ENCODE measurements at places on chromosomes 13 and 19.

DNA sequence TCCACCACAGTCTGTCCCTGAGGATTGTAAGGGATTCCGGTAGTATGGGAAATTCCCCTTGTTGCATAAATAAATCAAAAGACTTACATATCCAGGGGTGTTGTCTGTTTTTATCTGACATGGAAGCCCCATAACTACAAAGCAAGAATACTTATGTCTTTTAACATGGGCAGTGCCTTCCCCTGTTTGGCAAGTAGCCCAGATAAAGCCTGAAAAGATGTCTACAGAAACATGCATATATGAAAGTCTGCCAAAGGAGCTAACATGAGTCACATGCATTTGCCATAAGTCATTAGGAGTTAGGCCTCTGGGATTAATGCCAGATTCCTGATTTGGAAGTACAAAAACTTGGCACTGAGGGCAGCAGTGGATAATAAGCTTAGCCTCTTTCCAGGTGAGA is 62.1 kb downstream of the ZNF737 start:
- no peak for DNase-seq

- DNase-seq = no peak
These were observed 4.2 kb downstream of the TTC9B start for GRCh38 chr19:40213882-40214570.

DNA sequence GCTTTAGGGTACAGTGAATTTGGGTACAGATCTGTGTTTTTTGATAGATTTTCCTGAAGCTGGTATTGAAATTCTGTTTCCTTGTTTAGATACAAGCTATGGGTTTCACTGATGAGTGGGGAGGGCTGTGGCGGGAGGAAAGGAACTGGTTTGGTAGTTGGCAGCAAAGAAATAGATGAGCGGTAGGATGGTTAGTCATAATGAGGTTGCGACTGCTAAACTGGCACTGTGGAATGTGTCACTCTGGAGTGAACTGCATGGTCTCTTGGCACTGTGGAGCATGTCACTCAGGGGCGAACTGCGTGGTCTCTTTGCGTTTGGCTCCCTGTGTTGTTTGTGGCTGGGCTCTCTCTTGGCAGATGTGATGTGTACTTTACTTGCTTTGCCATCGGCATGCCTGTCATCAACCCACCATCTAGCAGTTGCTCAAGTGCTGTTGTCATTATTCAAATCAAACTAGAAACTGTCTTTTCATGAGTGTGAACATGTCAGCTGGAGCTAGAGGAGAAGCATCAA is 82.1 kb downstream of the ATP8A2 start:
- DNase-seq = no peak

GRCh38 chr19:15595069-15595468 is 19.9 kb upstream of the CYP4F8 start:
- no peak for DNase-seq

DNA sequence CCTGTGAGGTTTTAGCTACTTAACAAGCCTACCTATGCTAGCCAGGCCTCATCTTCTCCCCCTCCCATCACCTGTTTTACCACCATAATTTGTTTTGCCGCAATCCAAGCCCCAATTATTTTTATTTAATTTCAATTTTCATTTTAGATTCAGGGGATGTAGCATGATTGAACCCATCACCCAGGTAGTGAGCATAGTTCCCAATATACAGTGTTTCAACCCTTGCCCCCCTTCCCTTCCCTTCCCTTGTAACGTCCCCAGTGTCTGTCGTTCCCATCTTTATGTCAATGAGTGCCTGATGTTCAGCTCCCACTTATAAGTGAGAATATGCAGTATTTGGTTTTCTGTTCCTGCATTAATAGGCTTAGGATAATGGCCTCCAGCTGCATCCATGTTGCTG is 885.0 kb downstream of the UQCRFS1 start:
- DNase-seq = no peak

- no peak for DNase-seq
These were observed 15.5 kb downstream of the NFIC start for GRCh38 chr19:3381701-3382372.

GRCh38 chr13:30169442-30169841 is 137.9 kb downstream of the KATNAL1 start:
- no peak for DNase-seq

DNA sequence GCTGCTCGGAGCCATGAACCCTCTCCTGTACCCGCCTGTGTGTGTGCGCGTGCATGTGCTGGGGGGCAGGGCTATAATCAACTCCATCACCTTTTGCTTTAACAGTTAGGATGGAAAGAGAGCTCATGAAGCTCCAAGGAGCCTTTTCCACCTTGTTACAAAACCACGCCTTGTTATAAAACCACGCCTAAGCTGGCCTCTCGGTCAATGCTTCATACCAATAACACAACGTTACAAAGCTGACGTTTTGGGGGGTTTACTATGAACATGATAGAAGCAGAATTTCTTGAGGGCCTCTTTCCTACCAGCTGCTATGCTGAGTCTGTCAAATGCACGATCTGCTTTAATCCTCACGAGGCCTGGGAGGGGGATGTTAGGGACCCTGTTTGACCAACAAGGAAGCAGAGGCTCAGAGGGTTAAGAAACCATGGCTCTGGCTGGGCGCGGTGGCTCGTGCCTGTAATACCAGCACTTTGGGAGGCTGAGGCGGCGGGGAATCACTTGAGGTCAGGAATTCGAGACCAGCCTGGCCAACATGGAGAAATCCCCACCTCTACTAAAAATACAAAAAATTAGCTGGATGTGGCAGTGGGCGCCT is 11.9 kb downstream of the CAPS start:
- DNase-seq = no peak

DNA sequence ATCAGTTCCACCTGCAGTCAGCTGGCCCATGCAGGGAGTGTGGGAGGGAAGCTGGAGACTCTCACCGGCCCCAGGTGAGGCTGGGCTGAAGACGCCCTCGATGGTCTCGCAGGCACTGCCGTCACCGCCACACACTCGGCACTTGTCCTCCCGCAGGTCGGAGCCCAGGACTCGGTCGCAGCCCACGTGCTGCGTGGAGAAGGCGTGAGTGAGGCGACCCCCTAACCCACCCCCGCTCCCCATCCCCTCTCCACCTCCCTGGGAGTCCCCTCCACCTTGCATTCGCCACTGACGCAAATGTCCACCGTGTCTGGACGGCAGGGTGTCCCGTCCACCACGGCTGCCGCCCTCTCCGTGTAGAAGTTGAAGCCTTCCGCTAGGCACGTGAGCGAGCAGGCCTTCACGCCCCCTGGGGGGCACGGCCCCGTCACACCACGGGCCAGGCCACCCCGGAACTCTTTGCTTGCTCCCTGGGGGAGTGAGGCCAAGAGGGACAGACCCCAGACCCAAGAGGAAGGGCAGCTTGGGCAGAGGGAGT is 12.0 kb upstream of the MYO1F start:
- no peak for DNase-seq

- DNase-seq = no peak
These were observed 27.4 kb upstream of the DCLK1 start for GRCh38 chr13:36158611-36159010.

DNA sequence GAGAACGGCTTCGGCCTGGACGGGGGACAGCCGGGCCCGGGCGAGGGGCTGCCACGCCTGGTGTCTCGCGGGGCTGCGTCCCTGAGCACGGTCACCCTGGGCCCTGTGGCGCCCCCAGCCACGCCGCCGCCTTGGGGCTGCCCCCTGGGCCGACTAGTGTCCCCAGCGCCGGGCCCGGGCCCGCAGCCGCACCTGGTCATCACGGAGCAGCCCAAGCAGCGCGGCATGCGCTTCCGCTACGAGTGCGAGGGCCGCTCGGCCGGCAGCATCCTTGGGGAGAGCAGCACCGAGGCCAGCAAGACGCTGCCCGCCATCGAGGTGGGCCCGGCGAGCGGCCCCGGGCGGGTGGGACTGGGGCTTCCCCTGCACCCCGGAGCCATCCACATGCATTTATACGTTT is 10.7 kb downstream of the RELB start:
- DNase-seq = no peak

- no peak for DNase-seq
These were observed 29.0 kb downstream of the URI1 start for GRCh38 chr19:29971002-29971401.

DNA sequence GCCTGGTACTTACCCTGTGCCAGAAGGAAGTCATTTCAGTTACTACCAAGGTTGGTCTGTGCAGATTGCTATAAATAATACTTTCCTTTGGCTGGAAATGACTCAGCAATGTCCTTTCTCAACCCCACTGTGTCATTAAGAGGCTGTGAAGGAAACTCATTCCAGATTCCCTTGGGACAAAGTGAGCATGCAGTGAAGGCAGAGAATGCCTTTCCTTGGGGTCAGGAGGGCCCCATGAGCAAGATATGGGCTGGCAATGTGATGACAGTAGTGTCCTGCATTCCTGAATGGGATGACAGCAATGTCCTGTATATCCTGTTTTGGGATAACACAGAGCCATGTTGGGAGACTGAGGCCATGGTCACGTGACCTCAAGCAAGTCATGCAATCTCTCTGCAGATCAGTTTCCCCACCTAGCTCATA is 213.1 kb upstream of the TMTC4 start:
- no peak for DNase-seq

DNA sequence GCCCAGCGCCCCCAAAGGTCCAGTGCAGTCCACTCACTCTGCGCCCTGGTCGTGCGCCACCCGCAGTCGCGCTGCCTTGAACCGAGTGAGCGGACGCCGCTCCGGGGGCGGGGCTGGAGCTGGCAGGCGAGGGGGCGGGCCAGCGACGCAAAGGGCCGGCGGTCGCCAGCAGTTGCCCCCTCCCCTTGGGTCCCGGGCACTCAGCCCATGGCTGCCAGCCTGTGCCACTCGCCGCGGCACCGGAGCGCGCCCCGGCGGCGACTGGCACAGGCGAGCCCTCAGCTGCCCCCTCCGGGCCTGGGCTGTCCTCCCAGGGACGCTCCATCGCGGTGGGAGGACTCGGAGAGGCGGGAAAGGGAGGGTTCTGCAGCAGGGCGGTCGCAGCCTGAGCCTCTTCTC is at the start of gene S1PR5:
TSS of gene S1PR5 (minus strand) at position 87 of the 399 bp plus-strand sequence. CDS start 2,436 bp downstream, outside the sequence.
- no peak for DNase-seq

DNA sequence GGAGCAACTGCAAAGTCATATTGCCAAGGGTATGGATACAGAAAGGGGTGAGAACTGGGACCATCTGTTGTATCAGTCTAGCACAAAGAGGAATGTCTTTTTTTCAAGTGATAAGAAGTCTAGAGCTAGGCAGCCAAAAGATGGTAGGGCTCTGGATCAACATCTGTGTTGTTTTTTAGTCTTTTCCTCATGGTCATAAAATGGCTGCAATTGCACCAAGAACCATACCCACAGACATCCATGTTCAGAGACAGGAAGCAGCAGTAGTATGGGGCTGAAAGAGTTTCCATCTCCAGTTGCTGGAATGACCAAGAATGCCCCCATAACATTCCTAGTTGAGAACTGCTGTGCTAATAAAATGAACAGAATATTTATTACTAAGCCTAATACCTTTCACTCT is 25.6 kb downstream of the KCNC3 start:
- DNase-seq = no peak

DNA sequence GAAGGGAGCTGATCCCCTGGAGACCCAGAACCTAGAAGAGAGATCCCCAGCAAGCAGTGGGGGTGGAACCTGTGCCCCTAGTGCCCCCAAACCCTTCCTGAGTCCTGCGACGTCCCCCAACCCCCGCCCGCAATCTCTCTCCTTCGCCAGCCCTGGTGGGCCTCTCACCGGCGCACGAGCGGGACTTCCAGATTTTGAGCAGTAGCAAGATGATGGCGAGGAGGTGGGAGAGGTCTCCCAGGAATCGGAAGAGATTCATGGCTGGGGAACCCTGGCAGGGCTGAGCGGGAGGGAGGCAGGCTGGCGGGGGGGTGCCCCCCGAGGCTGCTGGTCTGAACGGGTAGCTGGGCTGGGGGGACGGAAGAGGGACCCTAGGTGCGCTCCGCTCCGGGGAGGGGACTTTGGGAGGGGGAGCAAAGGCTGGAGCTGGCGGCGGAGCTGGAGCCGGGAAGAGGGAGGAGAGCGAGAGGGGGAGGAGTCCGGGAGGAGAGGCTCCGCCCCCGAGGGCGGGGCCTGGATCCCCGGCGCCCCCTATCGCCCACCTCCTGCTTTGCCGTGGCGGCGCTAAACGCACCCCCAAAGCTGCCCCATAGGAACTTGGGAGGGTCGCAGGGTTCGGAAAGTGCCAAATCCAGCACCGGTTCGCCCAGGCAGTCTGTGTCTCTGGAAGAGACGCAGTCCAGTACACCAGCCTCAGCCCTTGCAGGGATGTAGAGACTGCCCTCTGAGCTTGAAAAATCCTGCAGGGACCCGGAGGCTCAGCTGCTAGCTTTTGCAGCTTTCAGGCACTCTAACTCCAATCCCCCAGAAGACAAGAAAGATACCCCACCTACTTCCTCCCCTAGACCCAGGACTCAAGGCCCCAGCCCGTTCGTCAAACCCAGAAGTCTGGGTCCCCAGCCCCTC is at the start of gene KDELR1:
TSS of gene KDELR1 (minus strand) at position 452 of the 906 bp plus-strand sequence. CDS start at position 259, 193 bp downstream.
- DNase-seq = no peak

- DNase-seq = no peak
These were observed 26.9 kb downstream of the GAS6 start for GRCh38 chr13:113836768-113837559.

GRCh38 chr19:19068659-19069654 is 5.2 kb downstream of the SLC25A42 start:
- DNase-seq = no peak

GRCh38 chr13:90867336-90867683 is 480.2 kb upstream of the MIR17HG start:
- DNase-seq = peak; percentile 76

GRCh38 chr13:103883698-103884097 is 817.5 kb upstream of the SLC10A2 start:
- no peak for DNase-seq

DNA sequence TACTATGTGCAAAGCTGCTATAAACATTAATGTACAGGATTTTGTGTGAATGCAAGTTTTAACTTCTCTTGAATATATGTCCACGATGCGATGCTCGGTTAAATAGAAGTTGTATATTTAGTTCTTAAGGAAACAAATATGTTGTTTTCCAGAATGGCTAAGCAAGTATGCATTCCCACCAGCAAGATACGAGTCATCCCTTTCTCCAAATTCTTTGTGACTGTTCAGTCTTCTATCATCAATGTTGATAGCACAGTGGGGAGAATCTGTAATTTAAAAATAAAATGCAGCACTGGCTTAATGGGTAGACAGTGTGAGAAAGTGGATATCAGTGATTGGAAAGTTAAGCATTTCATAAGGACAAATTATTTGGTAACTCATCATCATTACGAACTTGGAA is 1340.8 kb downstream of the PCDH9 start:
- no peak for DNase-seq

DNA sequence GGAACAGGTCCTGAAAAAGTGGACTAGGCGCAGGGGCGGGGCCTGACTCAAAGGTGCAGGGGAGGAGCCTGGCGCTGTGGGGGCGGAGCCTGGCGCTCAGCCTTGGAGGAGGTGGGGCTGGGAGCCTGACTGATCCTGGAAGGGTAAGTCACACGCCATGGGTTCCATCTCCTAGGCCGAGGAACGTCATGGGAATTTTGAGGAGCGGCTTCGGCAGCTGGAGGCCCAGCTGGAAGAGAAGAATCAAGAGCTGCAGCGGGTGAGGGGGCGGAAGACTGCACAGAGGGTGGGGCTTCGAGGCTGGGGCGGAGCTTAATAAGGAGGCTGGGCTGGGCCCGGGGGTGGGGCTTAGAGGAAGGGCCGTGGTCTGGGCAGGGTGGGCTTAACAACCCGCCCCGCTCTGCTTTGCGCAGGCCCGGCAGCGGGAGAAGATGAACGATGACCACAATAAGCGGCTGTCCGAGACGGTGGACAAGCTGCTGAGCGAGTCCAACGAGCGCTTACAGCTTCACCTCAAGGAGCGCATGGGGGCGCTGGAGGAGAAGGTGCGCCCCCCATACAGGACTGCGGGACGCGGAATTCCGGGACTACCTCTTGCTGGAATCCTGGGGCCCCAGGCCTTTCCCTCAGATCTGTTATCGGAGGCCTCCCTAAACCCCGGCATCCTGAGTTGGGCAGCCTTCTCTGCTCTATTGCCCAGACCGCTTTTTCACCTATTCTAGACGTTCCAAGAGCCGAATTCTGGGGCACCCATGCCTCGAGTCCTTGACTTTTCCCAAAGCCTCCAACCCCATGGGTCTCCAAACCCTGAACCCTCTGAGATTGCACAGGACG is 14.5 kb downstream of the PPFIA3 start:
- DNase-seq = no peak
